ENCODE measurements at places on chromosomes 7 and 10. TPM values are rescaled to one million over a fixed set of nuclear protein-coding genes. Genes with fewer than 3 reads are reported as not detected.
A peak's percentile ranks its signal among the peaks of the same experiment; 100 is the strongest.

The MPP7 gene
- 2.0 TPM for total RNA-seq

The ADIRF gene
- total RNA-seq: not detected

- no peak for DNase-seq
Observed at GRCh38 chr7:49878089-49878488, 104.7 kb downstream of the VWC2 start.

DNA sequence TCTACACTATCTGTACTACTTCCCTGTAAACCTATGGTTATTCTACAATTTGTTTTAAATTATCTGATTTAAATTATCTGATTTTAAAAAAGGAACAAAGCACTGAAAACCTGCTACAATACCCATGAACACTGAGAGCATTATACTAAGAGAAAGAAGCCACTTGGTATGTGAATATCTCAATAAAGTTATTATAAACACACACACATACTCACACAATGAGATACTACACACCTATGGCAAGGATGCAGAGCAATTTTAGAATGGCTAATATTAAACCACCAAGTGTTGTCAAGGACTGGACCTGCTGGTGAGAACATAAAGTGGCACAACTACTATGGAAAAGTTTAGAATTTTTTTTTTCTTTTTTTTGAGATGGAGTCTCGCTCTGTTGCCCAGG is 82.7 kb downstream of the IGF2BP3 start:
- DNase-seq: no peak

DNA sequence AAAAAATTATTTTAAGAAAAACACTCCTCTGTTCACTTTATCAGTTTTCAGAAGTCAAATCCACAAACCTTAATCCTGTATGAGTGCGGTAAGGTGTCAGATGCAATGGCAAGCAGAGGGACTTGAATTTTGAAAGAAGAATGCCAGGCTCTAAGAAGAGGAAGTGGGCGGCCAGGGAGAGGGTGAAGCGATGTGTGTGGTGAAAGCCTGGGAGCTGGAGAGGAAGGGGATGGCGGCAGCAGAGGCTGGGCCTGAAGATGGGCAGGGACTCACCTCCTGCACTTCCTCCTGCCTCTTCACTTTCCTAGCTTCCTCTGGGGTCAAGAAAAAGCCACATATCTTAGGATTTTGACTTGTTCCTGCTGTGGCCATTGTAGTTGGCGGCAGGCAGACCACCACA is 609.6 kb downstream of the PARD3 start:
- DNase-seq: no peak

DNA sequence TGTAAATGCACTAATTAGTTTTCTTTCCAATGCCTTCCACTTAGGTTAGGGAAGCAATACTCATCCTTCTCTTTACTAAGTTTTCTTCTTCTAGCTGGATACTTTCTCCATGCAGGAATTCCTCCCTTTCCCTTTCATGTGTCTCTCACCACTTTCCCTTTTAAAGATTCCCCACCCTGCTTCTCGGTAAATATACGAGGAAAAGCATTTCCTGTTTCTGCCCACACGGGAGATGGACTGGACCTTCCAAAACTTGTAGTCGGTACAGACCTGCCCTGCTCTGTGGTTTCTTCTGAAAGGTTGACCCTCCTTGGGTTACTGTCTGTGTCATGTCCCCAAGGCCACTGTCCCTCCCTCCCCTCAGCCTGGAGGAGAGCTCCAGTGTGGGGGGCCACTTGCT is 58.9 kb upstream of the LYZL2 start:
- DNase-seq: no peak

DNA sequence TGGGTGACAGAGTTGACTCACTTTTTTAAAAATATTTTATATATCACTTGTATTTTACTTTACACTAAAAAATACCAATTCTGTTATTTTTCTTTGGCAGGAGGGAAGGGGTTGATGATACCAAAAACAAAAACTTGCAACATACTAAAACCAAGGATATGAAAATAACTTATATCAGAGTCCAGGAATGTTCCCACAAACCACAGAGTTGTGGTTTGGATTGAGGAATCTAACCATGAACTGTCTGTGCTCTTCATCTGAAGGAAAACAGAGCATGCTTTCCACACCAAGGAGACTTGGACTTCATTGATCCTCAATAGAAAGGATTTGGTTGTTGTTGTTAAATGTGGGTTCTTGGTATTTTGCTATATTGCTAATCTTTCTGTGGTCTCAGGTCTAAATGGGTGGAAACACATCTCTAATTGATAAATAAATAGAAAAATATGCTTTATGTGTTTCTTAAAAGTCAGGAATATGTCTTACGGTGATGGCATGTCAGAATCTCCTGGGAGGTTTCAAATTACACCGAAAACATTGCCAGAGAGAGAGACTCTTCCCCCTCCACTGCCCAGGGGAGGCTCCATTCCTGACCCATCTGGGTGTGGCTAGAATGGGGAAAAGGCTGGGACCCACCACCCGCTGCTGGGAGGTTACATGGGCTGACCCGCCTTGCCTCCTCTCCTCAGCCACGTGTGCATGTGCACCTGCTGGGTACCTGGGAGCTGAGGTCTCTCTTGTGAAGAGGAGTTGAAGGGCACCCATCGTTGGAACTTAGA is 46.9 kb upstream of the STK17A start:
- DNase-seq: peak; percentile 87

DNA sequence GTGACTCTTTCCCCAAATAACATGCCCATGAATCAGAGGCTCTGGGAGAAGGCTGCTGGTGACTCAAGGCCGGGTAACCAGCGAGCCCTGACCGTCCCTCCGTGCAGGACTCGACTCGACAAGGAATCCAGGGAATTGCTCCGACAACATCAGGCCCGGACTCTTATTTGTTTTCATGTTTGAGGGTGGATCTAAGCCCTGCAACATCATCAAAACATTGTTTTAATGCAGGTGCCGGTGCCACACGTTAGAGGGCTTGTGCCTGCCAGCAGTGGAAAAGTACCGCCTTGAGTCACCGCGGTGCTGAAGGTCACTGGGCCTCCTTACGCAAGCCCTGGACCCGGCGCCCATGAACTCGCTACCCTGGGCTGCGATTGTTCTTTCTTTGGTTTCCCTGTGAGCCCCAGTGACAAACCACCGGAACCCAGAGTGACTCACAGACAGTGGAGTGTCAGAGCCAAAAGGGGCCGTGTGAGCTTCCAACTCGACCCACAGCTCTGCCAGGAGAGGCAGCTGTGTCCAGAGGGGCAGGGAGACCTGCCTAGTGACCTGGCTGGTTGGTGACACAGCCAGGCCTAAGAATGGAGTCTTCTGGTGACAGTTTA is 139.4 kb upstream of the SHH start:
- peak; percentile 100 for DNase-seq

GRCh38 chr10:93656155-93656554 is 43.8 kb downstream of the PDE6C start:
- no peak for DNase-seq

- no peak for DNase-seq
Observed at GRCh38 chr7:11833431-11833830, 1.4 kb upstream of the THSD7A start.
